ENCODE measurements at places on chromosomes 2 and 18.
A peak's percentile ranks its signal among the peaks of the same experiment; 100 is the strongest.

DNA sequence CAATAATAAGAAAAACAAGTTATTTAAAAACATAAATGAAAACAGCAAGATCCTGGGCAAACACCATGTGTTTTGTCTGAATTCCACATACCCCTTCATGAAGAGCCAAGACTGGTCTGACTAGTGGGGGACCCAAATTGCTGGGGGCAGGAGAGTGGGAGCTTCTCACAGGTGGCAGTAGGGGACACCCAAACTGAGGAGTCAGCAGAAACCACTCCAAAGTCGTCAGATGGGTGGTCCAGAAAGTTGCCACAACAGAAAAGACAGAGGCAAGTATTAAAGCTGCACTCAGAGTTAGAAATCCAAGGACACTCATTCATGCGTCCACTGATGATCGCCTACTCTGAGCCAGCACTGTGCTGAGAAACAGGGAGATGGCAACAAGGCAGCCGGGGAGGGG is 12.3 kb upstream of the LCLAT1 start:
- DNase-seq = no peak

DNA sequence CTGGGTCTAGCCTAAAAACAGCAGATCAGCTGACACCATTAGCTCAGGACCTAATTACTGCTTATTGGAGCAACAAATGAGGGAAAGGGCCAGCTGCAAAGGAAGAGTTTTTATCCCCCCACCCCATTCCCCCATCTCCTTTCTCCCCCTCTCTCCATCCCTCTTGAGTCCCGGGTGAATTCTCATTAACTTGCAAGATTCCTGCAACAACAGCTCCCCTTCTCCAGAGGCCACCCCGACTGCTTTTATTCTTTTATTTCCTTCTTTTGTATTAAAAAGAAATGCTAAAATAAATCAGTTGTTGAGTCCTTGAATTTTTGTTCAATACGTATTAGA is 473 bp upstream of the NOL4 start:
- no peak for DNase-seq

GRCh38 chr2:149331023-149331400 is 625 bp downstream of the LYPD6 start:
- no peak for DNase-seq

DNA sequence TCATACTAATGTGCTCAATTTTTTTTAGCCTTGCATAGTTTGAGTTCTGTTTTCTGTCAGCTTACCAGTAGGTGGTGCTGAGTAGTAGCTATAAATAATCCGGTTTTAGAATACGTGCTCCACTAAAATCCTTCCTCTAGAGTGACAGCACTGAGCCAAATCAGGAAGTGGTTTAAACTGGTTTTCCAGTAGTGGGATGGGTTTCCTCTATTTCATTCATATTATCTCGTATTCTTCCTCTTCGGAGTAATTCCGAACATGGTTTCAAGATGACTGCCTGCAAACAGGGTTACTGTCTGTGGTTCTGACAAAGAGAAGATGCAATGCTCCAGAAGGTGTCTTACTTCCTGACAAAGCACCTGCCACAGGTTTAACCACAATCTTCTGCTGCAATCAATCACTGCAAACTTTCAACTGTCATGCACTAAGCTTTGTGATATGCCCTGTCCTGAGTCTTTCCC is 496.9 kb upstream of the VRK2 start:
- DNase-seq = peak; percentile 45

DNA sequence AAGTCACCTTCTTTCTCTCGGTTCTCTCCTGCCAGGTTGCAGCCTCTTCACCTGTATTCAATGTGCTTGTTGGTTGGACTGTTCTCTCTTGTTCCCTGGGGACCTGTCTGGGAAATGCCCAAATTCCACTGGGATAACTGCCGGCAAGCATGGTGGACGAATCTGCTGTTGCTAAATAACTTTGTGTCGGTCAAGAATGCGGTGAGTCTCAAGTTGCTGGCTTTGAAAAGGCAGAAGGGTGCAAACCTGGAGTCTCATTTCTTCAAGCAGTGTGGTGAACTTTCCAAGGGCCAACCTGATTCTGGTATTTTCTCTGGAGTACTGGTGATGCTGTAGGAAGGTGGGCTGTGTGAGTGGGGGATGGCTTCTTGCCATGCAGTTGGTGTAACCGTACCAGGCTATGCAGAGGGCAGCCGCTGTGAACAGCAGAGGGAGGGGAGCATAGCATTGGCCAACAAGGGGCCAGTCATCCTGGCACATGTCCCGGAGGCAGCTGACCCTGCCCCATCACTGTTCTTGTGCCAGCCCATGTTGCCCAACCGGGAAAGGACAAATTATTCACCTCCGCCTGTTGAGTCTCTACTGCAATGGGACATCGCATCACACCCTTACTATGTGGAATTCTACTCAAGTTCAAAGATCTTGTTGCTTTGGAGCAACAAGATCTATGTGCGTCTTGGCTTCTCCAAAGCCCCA is 88.1 kb upstream of the SEC11C start:
- DNase-seq = peak; percentile 18

DNA sequence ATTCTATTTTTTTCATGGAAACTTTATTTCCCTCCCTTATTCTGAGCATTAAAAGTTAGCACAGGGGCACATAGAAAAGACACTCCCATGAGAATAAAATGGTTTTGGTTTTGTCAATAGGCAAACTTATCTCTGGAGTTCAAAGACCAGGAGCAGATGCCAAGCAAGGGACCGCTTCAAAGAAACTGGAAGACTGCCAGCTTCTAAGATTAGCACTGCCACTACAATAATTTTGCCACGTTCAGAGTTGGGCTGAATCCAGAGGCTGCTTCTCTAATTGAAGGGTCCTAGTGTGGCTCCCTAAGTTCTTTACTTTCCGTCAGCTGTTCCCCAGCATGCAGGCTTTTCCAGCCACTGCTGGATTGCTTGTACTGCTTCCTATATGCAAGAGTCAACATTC is 681.0 kb upstream of the GCFC2 start:
- no peak for DNase-seq

- no peak for DNase-seq
Measured at GRCh38 chr2:23578964-23579671, 194.1 kb downstream of the KLHL29 start.

DNA sequence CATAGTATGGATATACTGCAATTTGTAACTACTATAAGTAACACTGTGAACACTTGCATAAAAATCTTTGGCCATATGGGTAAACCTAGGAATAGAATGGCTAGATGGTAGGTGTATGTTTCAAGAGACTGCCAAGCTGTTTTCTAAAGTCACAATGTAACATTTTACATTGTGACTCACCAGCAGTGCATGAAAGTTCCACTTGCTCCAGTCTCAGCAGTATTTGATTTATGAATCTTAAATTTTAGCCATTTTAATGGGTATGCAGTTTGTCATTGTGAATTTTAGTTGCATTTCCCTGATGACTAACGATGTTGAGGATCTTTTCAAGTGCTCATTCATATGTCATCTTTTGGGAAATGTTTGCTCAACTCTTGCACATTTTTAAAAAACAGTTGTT is 86.1 kb downstream of the FARSB start:
- peak; percentile 38 for DNase-seq

- no peak for DNase-seq
Measured at GRCh38 chr2:129922571-129923264, 56.7 kb upstream of the RAB6C start.

DNA sequence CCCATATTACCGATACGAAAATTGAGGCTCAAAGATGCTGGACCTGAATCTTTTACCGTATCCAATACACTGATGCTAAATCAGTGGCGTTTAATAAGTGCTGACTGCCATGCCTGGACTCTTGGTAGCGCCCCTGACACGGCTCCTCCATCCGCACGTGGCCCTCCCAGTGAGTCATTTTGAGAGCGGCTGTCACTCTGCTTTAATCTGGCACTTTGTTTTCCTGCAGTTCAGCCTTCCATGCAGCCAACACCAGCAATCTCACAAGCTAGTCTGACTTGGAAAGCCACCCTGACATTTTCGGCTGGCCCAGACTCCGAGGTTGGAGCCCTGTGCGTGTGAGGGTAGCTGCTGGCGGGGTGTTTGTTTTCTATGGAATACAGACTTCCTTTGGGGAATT is 155.1 kb upstream of the LMAN1 start:
- DNase-seq = peak; percentile 71

- DNase-seq = peak; percentile 4
Measured at GRCh38 chr2:29304399-29305060, 189.3 kb downstream of the CLIP4 start.

DNA sequence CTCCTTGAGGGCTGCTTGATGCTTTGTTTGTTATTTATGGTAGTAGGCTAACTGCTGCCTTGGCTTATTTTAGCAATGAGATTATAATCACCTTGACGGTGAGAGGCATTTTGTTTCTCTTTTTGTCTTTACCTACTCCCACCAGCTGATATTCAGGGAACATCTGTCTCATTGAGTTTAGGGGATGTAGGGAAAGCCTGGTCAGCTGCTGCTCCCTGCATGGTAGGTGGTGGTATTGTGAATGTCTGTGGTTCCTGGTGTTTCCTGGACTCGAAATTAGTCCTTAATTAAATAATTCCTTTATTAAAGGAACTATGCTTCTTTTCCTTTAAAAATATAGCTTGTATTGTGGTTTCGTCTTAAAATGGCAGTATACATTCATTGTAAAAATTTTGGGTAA is 77.8 kb downstream of the ADAM23 start:
- DNase-seq = no peak

DNA sequence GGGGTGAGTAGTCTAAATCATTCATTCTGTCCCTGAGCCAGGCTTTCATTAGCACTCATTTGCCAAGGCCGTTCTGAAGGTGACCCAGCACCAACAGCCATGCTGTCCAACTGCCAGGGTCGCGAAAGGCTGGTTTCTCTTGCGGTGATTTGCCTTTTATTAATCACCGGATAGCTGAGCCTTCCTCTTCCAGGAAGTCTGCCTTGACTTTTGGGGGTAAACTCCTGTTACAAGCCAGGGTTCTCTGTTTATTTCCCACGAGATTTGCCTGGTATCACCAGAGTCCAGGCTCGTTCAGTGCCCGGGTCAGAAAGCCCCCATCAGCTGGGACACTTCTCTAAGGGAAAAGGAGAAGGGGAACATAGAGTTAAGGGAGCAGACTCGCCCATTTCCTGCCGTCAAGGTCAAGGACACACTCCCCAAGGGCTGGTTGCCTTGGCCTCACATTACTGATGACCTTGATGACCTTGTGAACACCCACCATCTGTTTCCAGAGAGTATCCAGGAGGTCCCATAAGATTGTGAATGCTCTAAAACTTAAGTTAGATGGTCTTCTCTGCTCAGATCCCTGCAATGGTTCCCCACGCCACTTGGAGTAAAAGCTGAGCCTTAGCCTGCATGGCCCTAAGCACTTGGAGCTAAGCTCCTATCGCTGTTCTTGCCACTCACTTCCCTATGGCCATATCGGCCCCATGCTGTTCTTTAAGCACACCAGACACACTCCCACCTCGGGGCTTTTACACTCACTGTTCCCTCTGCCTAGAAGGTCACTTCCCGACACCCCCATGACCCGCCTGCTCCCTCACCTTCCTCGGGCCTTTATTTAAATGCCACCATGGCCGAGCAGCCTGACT is 118.0 kb upstream of the STPG4 start:
- DNase-seq = no peak

DNA sequence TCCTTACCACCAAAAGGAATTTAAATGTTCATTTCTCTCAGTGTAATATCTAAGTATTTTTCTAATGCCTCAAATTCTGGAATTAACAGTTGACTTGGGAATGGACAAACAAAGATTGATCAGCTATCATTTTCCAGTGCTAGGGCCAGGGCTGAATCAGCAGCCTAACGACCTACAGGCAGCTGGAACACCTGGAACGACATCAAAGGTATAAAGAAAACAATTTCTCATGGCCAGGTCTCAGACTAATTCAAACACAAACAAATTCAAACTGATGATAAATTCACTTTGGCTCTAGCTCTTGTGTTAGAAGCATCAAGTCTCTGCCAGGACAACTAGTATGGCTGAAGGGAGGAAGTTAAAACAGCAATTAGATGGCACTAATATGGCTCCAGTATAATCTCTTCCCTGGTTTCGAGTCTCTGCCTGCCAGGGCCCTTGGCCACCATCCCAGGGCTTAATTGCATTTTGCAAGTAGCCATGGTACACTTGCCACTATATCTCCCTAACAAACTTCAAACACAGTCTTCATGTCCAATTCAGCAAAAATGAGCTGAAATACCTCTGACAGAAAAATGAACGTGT is 70.2 kb upstream of the FSHR start:
- no peak for DNase-seq

DNA sequence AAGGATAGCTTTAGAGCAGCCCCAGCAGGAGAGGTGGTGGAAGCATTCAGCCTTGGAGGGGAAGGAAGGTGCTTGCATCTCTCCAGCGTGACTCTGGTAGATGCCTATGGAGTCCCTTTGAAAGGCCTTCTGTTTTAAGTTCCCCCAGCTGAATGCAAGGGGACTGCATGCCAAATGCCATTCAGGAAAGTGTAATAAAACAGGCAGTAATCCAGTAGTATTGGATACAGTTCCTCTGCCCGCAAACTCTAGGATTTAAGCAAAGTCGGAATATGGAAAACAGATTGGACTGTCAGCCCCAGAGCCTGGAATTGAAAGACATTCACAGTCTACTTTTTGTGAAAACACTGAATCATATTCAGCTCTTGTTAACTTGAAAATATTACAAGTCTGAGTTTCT is 125.2 kb upstream of the GAREM1 start:
- DNase-seq = no peak

GRCh38 chr2:218780851-218781690 is 876 bp upstream of the CYP27A1 start:
- DNase-seq = peak; percentile 24

DNA sequence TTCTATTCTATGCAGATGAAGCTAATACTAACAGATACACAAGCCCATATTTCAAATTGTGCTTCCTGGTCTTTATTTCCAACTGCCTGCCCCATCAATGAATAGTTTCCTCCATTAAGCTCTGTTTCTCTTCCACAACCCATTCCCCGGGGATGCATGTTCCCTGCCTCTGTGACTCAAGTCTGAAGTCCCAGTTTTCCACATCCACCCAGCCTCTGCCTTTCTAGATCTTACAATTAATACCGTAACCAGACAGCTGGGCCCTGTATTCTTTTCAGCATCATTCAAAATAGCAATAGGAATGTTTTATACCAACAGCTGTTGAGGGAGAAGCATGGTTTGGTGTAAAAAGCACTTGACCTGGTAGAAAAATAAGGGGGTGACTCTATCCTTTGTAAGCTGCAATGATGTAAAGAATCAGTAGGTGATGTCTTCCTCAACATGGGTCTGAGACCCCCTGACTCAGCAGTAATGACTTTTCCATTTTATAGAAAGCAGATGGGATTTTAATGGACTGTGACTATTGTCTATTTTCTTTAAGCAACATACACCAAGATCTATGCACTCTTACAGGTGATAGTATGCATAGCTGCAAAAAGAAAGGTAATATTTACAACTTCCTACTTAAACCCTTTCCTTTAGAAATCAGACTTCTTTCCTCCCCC is 46.1 kb upstream of the DAPL1 start:
- no peak for DNase-seq

GRCh38 chr18:32460171-32460731 is 10.4 kb downstream of the GAREM1 start:
- DNase-seq = no peak
